ENCODE measurements at places on chromosomes 12 and 14.

DNA sequence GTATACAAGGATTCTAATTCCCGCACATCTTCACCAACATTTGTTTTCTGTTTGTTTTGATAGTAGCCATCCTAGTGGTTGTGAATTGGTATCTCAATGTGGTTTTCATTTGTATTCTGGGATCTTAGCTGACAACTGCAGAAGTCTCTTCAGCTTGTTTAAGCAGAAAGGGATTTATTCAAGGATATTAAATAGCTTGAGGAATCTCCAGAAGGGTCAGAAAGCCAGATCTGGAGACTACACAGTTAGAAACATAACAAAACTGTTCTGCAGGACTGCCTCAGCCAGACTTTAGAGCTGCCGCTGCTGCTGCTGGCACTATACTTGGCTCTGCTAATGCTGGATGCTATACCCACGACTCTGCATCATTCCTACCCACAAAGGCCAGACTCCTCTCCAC is 13.4 kb upstream of the CDKL1 start:
- no peak for DNase-seq

DNA sequence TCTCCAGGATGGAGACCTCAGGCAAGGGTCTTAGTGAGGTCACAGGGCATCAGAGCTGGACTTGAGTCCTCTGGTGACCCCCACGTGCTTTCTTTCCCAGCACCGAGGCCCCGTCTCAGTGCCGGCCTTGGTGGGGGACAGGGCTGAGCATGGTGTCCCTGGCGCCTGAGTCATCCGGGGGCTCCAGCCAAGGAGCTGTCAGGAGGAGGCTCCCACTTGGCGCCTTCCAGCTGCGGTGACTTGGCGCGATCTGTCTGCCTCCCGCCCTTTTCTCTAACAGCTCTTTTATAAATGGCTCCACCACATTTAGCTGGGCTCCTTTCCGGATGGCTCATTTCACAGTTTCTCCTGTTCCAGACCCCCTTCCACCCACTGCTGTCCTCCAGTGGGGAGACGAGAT is 60.4 kb downstream of the PRMT8 start:
- no peak for DNase-seq

- DNase-seq: no peak
These were observed 1029.4 kb downstream of the TRHDE start for GRCh38 chr12:73301530-73301929.

- no peak for DNase-seq
These were observed 480.2 kb upstream of the FBXO33 start for GRCh38 chr14:39912192-39913100.

DNA sequence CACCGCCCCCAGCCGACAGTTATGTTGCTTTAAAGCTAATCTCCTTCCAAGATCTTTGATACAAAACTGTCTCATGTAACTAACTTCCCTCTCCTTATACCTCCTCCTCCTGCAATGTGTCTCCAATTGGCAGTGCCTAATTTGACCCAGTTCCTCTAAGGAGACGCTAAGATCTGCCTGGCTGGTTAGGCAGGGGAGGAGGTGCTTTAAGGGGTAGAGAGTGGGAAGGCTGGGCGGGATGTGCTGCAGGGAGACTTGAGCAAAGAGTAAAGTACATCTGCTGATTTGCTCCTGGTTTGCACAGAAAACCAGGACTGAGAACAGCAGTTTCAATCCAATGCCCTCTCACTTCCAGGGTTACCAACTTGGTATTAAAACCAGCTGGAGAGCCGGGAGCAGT is 7.4 kb upstream of the IKZF4 start:
- no peak for DNase-seq

DNA sequence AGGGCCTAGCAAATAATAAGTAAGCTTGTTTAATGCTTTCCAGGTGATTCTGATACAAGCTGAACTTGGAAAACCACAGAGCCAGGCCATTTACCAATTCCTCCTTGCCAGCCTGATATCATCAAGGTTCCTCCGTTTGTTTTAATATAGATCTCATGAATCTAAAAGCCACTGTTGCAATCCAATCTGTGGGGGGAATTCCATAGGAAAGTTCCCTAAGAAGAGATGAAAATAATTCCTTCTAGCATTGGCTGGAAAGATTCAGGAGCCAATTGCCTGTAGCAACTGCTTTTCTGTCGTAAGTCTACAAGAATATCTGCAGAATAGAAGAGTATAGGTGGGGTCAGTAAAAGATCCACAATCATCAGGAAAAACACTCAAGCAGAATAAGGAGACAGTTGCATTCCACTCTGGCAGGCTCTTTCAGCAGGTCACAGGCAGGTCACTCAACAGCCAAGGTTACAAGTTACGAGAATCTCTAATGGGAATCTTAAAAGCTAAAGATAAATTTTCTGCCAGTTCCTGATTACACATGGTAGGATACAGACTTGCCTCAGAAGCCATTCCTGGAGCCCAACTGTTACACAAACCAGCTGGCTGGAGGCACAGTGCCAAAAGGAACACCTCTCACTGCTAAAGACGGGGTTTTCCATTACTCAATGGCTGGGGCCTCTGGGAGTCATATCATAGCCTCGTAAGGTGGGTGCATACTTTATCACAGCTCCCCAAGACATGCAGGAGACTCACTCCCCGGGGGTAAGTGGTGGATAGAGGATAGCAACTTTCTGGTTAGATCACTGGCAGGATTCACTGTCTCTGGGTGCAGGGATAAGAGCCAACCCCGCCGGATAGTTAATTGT is 43.6 kb downstream of the FGD6 start:
- DNase-seq: no peak

DNA sequence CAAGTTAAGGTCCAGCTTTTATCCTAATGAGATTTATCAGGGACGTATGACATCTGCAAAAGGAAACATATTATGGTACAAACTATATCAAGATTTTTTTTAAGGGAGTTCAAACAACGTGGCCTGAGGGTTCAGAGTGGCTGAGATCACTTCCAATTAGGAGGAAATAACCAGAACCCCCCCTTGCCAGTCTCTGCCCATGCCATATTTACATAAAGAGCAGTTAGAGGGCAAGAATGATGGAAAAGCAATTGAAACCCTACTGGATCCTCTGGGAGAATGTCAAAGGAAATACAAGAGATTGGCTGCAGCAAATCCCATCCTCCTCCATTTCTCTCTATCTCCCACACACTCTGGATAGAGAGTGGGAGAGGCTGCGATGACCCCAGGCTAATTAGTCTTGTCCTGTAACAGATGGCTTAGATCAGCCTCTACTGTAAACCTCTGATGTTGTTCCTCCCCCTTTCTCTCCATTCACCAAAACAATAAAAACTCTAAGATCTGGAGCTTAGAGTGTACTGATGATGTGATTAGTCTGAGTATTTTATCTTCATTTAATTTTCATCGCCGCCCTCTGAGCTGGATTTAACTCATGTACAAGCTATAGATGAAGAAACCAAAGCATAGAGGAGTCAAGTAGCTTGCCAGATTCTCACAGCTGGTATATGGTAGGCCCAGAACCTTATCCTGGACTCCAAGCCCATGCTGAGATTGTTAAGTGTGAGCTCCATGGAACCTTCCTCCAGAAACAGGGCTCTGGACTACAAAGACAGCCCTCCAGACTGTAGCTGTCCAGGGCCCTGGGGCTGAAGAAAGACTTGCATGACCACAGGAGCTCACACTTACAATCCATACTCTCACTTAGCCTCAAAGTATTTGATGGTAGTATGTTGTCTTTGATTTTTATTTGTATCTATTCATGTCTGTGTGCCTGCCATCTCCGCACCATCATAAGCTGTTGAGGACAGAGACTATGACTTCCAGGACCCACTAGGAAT is 54.1 kb upstream of the GNG2 start:
- DNase-seq: no peak

- no peak for DNase-seq
These were observed 11.7 kb downstream of the ITPR2 start for GRCh38 chr12:26821212-26821701.

- DNase-seq: no peak
These were observed 883 bp upstream of the MYL2 start for GRCh38 chr12:110921262-110921661.

GRCh38 chr14:102922490-102923200 is at the start of gene AMN:
Gene AMN, plus strand, starts transcription at chr14:102922663. Its CDS starts 26 bp downstream, at chr14:102922689.
- DNase-seq: no peak

GRCh38 chr14:44353805-44354204 is 153.3 kb downstream of the FSCB start:
- no peak for DNase-seq

GRCh38 chr14:27190296-27190695 is 592.5 kb upstream of the NOVA1 start:
- no peak for DNase-seq

- DNase-seq: no peak
These were observed 3.8 kb downstream of the TXNRD1 start for GRCh38 chr12:104219361-104219892.

DNA sequence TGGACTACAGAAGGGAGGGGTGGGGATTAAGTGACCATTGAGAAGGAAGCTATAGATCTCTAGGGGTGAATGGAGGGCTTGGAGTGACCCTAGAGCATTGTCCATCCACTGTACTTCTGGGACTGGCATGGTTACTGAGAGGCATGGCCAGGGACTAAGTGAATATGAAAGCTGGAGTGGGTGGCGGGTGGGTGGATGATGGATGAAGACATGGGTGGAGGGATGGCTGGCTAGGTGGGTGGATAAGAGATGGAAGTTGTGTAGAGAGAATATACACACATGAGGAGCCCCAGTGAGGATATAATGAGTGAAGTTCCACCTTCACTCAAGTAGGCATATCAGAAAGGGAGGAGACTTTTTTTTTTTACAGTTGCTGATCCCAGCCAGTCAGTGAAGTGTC is 65.5 kb upstream of the NRXN3 start:
- DNase-seq: no peak

DNA sequence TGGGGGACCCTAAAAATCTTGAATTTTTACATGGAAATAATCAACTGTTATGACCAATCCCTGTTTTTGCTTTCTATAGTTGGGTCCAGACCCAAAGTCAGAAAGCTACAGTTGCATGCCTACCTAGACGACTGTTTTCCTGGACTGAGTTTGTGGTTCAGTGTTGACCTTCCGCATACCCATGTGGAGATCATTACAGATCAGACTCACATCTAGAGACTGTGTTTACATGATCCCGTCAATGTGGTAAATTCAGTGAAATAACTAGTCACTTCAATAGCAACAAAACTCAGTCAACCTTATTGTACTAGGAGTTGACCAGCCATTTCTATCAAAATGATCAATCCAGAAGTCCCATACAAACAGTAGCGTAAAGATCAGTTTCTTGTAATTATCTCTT is 257.6 kb downstream of the EGLN3 start:
- no peak for DNase-seq

GRCh38 chr14:65301862-65302539 is 110.5 kb upstream of the FUT8 start:
- no peak for DNase-seq

- DNase-seq: no peak
These were observed 79.2 kb downstream of the MDGA2 start for GRCh38 chr14:47596232-47596631.

DNA sequence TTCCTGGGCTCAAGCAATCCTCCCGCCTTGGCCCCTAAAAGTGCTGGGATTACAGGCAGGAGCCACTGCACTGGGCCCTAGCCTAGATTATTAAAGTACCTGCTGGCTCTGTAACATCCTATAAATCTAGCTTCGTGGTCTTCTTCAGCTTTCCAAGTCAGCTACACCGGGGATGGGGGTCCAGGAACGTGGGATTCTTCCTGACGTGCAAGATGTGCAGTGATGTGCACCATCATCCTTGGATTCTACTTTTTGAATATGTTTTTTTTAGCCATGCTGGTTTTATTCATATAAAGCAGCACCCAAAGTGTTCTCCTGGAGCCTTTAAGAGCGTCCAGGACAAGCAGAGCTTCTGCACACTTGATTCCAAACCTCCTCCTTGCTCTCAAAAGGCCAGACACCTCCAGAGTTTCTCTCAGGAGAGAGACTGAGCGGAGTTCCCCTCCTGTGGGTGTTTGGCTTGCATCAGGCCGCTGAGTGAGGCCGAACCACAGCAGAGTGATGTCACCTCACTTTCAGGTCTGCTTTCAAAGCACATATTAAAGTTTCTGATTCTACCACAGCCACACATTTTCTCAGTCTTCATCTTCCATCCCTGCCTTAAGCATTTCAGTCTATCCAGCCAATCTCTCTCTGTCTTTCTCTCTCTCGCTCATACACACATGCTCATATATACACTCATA is 33.4 kb downstream of the VCPKMT start:
- DNase-seq: peak; percentile 84

DNA sequence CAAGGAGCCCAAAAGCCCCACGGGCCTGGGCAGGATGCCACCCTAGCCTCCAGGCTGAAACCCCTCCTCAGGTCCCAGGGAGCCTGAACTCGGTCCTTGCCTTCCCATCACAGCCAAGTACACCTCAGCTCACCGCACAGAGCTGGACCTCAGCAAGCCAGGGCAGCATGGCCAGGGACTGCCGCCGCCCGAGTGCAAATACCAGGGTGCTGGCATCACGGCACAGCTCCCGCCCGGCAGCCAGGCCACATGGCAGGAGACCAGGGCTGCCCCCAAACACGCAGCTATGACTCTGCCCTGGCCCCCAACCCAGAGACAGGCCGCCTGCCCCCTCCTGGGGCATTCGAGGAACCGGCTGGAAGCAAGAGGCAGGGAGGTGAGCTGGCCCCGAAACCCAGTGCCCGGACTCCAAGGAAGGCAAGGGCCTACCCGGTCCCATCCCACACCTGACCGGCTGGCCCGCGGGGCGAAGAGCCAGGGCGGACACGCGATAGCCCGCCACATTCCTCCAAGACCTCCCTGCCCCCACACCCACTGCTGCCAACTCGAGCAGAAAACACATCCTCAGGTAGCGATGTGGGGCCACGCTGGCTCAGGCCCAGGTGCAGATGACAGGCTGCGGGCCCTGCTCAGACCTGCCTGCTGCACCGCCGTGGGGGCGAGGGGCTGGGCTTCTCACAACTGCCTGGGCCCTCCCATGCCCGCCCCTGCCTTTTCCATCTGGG is 2.7 kb downstream of the JAG2 start:
- DNase-seq: no peak

DNA sequence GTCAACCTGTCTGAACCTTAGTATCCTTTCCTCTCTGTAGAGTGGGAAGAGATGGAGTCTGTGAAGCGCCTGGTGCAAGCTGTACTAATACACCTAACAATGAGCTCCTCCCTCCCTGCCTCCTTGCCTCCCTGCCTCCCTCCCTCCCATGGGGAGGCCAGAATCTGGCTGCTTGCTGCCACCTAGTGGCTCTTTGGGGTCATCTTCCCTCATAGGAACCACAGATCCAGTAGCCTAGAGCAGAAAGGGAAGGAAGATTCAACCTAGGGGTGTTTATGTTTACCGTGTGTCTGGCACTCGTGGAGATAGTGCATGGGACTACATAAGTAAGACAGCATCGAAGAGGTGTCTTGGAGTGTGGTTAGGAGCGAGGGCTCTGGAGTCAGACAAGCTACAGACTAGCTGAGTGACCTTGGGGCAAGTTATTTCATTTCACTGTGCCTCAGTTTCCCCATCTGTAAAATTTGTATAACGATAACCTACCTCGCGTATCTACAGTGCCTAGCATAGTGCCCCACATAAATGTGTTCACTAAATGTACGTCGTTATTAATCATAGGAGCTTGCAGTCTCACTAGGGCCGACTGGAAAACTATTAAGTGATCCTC is 35.5 kb upstream of the TSPAN9 start:
- peak; percentile 61 for DNase-seq

GRCh38 chr12:28966046-28966780 is 182.9 kb upstream of the FAR2 start:
- no peak for DNase-seq

- DNase-seq: no peak
These were observed 4.6 kb downstream of the APPL2 start for GRCh38 chr12:105231396-105231795.

Data from activated naive CD8-positive, alpha-beta T cell treated with anti-CD3 and anti-CD28 coated beads, Interleukin-2, amount 50 U/mL, for 24 hours (primary cell).